ENCODE measurements at places on chromosomes 11 and 22.

DNA sequence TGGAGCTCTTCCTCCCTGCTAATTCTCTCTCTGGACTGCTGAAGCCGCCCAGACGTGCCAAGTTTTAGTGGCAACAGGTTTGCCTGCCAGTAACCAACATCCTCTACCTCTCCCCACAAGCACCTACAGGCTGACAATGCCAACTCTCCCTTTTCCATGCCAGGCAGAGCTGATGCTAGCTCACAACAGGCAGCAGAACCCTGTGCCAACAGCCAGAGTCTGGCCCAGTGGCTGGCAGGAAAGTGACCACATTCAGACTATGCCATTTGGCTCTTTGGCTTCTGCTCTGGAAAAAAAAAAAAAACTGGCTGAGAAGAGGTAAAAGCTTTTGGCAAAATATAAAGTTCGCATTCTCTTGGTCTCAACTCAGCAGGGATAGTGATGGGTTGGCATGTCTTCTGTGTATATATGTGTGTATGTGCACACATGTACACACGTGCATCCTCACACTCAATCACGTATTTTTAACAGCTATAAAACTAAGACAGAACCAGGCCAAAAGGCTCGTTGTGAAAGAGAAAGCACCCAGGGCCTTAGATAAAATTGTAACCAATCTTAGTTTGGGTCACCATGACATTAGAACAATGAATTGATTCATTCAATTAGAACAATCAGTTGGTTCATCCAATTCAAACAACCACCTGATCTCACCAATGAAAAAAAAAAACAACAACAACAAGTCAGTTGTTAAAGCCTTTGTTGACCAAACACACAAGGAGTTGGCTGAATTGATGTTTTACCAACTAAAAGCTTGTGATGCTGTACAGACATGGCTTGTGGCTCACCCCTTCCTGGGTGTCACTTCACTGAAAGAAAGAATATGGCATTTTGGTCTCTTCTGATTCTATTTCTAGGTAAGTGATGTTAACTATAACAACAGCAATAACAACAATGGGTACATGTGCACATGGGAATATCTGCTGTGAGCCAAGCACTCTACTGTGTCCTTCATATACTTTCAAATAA, 48.6 kb downstream of the TRIM29 start:
- no peak for DNase-seq

- no peak for DNase-seq
These were observed 42.2 kb downstream of the TMEM123 start for GRCh38 chr11:102410382-102410784.

DNA sequence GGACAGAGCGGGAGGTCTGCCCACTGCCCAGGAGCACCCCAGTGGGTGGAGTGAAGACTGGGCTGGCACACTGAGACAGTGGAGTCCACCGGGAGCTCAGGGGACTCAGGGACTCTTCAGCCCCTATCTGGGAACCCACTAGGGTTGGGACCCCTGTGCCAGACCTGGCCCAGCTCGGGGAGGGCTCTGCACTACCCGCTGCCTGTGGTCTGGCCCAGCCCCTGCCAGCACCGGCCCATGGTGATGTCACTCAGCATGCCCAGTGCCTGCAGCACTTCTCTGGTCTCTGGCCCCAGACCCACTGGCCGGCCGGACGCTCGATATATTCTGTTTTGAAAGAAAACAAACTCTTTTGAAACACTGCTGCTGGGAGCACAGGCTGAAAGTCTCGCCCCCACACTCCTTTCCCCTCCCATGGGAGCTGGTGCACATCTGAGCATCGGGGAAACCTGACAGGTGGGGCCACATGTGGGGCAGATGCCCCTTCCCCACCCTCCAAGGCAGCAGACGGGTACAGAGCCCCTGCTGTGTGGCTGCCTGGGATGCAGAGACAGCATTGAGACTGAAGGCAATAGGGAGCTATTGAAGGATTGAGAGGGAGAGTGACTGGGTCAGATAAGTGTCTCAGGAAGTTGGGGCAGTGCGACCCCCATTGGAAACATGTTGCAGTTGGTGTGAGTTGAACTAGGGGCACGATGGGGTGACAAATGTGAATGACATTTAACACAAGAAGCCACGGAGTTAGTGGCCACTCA, 62.9 kb downstream of the MYEOV start:
- DNase-seq: no peak

- no peak for DNase-seq
These were observed 112.8 kb upstream of the C11orf87 start for GRCh38 chr11:109309153-109309552.

DNA sequence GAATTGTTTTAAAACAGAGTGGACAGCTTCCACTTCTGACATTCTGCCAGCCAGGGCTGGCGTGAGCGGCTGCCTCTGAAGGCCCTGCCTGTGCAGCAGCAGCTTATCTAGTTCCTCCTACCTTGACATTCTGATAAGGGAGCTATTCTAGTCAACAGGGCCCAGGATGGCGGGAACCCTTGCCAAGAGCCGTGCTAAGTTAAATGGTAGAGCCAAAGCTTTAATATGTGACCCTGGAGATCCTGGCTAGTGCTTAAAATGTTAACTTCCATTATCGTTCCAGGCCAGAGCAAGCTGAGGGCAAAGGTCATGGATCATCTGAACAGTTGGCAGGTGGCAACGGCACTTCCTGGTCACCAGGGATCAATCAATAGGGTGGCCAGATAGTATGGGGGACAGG, 3.5 kb downstream of the KCNJ5 start:
- no peak for DNase-seq

DNA sequence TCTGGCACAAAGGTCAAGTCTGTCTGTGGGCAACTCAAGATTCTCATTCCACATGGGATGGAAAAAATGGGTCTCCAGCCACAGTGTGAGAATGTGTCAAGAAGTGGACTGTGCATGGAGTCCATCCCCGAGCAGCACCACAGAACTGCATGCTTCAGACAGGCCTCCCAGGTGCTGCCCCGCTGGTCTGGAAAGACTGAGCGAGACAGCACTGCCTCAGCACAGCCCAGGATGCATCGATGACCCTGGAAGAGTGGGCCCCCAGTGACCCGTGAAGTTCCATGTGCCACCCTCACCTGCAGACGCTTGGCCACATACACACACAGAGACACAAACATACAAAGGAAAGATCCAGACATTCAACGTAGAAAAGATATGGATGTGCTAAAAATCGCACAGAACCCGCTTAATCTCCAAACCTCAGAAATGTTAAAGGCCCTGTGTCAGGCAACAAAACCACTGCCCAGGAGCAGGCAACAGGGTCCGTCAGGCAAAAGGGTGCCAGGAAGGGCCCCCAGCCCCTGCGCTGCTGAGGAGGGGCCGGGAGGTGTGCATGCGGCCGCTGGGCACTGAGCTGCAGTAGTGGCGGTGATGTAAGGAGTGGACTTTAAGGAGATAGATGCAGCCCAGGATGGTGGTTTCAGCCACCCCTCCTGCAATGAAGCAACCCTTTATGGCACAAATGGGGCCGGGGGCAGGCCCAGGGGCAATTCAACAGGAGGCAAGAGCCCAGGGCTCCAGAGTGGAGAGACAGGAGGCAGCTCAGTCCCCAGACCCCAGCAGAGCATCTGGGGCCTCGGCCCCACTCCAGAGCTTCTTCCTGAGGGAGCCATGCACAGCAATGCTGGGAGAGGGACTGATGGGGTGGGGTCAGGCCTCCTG, 84.7 kb downstream of the DGCR2 start:
- DNase-seq: no peak

- DNase-seq: no peak
These were observed at the start of gene LRP4 for GRCh38 chr11:46918083-46918787. Gene LRP4 (minus strand): TSS chr11:46918550. CDS start chr11:46918379, 171 bp downstream.

GRCh38 chr22:17789379-17790200, 15.3 kb upstream of the BID start:
- no peak for DNase-seq

DNA sequence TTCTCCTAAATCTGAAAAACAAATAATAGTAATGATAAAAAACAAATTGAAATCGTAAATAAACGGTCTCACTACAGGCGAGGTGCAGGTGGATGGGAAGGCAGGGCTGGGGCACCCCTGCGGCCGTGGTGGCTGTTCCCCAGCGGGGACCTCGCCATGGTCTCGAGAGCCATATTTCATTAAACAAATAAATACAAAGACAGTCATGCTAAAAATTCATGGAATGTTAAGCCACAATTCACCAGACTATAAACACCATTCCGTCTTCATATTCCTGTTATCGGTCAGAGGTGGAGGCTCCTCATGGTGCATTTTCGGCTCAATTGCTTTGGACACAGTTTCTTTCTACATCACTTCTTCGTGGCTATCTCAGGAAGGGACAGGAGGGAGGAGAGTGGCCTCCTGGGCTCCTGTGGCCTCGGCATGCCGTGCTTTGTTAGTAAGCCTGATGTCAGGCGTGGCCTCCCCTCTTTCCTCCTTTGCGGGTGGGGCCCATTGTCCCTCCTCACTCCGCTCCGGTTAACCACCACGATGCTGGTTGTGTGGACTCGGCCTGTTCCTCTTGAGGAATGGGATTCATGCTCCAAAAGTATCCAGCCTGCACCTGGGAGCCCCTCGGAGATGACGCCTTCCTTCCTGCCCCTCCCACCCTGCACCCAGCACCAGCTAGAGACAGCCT, 16.1 kb upstream of the BRSK2 start:
- DNase-seq: no peak

DNA sequence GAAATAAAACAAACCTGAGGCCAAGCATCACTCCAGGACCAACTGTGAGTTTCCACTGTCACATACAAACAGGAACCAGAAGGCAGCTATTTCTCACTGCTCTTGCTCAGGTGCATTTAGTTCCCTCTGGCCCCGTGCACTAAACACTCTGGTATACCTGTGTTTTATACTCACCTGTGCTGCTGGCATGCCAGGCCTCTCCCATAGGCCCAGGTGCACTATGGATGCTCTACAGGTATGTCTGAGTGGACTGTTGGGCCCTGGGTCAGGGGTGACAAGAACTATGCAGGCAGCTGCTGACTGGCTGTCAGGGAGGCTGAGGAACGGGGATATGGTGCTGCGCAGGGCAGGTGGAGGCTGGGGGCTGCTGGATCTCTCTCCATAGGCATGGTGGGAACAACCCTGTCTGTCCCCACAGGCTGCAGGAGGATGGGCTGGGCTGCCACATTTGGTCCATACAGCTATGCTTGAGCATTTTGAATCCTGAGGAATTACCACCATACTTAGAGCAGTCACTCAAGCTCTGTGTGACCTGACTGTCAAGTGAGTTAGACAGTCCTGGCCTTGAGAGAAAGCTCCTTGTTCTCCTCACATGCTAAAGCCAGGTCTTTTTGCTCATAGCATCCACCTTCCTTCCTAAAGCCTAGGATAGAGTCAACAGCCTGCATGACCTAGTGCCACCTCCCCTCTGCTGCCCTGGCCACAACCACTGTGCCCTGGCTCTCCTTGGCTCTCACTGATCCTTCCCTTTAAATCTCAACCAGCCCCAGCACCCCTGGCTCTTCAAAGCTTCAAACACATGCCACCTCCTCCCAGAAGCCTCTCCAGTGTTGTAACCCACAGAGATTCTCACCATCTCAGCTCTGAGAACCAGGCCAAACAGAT, 72.9 kb downstream of the C11orf58 start:
- no peak for DNase-seq

- DNase-seq: no peak
These were observed 291.5 kb upstream of the CCDC179 start for GRCh38 chr11:23151819-23152218.

GRCh38 chr22:44338906-44339305, 26.2 kb upstream of the SHISAL1 start:
- DNase-seq: no peak

- DNase-seq: no peak
These were observed 72.7 kb upstream of the AKIP1 start for GRCh38 chr11:8838248-8838647.

GRCh38 chr11:65918211-65919140, at the start of gene C11orf68:
Gene C11orf68 (minus strand): TSS chr11:65919062. CDS start chr11:65919031, 31 bp downstream.
- DNase-seq: no peak

GRCh38 chr11:80700386-80700785, 1259.6 kb upstream of the TENM4 start:
- DNase-seq: no peak

DNA sequence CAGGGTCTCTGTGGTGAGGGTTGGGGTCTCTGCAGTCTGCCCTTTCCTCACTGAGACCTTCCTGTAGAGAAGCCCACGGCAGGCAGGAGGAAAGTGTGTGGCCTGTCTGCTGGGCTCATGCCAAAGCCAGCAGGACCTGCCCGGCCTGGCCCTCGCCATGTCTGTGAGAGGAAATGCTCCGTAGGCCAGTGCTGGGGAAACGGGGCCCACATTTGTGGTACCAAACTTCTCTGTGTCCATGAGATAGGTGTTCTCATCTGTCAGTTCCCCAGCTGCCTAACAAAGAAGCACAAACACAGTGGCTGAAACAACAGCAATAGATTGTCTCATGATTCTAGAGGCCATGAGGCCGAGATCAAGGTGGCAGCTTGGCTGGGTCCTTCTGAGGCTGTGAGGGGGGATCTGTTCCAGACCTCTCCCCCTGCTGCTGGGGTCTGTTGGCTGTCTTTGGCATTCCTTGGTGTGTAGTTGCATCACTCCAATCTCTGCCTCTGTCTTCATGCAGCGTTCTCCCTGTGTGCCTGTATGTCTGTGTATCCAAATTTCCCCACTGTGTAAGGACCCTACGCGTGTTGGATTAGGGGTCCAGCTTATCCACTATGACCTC, 772.5 kb downstream of the TBC1D22A start:
- DNase-seq: no peak

- DNase-seq: no peak
These were observed 54.0 kb downstream of the BDNF start for GRCh38 chr11:27646051-27646818.

DNA sequence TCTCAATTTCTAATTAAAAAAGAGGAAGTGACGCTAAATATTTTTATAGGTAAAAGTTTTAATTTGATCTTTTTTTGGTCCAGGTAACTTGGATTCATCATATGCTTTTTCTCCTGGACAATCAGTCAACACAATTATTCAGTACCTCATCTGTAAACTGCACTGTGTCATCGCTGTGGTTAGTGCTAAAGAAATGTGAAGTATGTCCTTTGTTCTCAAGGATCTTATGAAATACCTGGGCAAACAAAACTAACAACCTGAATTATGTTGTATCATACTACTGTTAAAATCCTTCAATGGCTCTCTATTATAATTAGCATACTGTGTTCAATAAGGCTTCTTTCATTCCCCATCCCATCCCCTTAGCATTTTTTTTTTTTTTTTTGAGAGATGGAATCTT, 19.9 kb upstream of the SCN3B start:
- no peak for DNase-seq

DNA sequence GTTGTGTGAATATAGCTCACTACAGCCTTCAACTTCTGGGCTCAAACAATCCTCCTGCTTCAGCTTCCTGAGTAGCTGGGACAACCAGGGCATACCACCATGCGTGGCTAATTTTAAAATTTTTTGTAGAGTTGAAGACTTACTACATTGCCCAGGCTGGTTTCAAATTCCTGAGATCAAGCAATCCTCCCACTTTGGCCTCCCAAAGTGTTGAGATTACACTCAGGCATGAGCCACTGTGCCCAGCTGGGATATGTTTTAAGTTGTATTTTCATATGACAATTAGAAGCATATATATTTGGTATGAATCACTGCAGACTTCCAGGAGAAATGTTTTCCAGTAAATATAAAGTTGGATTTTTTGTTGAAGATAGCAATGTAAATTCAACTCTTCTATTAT, 15.4 kb downstream of the DDX10 start:
- DNase-seq: no peak
